ENCODE measurements at places on chromosomes 7 and 10. TPM values are rescaled to one million over a fixed set of nuclear protein-coding genes. Genes with fewer than 3 reads are reported as not detected.

DNA sequence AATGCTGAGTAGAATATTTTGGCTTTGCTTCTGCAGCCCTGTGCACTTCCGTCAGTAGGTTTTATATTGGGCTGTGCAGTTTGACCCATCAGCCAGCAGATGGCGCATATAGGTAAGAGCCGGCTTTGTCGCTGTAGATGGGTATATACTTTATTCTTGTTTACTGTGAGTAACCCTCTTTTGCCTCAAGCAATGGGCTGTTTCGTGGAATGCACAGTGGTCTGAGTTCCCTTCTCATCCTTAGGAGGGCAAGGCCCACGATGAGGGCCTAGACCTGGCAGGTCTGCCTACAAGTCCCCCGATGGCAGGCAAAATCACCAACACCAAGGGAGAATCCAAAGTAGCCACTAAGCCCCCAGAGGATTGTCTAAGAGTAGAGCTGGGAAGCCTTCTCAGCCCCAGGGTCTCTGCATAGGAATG is 1002.9 kb upstream of the KCND2 start:
- DNase-seq: peak; percentile 49

DNA sequence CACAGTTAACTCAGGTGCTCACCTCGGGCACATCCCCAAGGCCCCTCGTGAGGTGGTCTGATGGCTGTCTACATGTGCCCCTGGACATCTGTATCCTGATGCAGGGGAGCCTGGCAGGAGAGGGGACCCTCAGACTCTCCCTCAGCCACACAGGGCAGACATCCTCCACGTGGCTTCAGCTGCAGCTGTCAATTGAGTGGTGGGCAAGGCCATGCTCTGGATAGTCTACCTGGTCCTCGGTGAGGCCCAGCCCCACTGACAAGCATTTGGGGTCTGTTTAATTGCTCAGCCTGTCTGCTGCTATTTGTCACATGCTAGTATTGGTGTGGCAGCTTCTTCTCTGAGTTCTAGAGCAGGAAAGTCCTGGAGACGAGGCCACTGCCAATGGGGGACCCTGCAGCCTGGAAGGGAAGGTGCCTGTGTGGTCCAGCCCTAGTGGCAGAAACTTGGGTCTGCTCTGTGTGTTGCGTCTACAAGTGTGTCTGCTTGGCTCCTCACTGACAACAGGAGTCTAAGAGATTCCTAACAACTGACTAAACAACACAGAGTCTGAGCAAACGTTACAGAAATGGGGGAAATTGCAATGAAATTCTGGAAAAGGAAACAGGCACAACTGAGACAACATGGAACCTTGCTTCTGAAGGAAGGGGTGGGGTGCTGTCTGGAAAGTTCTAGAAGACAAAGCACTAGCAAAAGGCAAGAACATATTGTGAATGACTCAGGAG is 59.3 kb upstream of the IGFBP3 start:
- DNase-seq: peak; percentile 8

AQP1 gene
- total RNA-seq: 4.8 TPM

DNA sequence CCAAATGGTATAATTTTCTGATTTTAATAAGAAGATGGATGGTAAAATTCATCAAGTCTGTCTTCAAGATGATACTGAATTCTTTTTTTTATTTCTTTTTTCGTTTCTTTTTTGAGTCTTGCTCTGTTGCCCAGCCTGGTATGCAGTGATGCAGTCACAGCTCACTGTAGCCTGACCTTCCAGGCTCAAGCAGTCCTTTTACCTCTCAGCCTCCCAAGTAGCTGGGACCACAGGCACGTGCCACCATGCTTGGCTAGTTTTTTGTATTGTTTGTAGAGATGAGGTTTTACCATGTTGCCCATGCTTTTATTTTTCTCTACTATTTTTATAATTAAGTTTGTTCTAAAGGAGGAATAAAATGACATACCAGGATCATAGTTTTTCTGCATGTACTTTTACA is 52.1 kb upstream of the HELLS start:
- no peak for DNase-seq

- no peak for DNase-seq
These were observed 10.3 kb upstream of the RRP12 start for GRCh38 chr10:97411406-97411805.

GRCh38 chr7:23893942-23894891 is 184.2 kb downstream of the STK31 start:
- no peak for DNase-seq

- DNase-seq: no peak
These were observed 18.1 kb downstream of the STRA8 start for GRCh38 chr7:135251496-135252391.

DNA sequence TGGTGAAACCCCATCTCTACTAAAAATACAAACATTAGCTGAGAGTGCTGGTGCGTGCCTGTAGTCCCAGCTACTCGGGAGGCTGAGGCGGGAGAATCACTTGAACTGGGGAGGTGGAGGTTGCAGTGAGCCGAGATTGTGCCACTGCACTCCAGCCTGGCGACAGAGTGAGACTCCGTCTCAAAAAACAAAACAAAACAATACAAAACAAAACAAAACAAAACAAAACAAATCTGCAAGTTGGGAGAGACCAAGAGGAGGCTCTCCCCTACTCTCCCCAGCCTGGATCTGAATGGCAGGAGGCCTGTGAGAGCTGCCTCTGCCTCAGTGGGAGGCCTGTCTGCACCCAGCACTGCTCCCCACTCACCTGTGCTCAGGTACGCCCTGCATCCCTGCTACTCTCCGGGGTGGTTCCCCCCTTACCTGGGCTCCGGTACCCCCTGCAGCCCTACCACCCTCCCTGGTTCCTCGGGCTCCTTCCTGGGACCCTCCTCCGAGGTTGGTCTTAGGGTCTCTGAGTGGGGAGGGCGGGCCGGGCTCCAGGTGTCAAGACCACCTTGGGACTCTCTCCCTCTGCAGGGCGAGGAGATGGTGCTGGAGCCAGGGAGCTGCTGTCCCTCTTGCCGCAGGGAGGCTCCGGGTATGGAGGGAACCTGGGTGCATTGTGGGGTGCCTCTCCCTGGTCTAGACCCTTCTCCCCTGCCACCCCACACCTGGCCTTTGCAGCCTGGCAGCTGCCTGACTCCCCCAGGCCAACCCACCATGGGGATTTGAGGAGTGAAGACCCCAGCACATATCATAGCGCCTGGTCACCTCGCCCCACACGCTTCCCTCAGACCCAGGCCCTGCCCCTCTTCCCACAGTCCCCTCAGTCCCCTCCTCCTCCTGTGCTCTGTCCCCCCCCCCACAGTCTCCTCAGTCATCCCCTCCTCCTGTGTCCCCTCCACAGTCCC is 9.5 kb upstream of the ZNF862 start:
- DNase-seq: no peak

DNA sequence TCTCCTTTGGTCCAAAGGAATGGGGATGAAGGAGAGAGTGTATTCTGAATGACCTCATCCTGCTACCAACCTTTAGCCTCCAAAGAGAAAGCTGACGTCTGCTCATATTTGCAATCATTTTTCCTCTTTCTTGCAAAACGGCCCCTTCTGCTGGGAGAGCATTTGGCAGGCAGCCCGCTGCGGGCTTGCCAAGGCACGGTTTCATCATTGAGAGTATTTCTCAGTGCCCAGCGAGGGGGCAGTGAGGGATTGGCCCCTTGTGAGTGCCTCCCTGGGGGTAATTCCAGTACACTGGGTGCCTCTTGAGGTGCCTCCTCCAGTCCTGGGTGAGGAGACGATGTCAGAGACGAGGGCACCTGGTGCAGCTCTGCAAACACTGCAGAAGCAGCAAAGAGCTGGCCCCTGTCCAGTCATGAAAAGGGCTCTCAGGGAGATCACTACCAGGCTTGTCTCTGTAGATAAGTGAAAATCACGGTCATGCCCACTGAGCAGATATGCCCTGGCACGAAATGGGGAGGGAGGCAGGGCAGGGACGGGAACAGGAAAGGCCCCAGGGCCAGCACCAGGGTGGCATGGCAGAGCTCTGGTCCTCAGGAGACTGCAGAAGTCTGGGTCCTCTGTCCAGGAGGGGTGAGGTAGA is 48.7 kb upstream of the SHH start:
- DNase-seq: peak; percentile 92

DNA sequence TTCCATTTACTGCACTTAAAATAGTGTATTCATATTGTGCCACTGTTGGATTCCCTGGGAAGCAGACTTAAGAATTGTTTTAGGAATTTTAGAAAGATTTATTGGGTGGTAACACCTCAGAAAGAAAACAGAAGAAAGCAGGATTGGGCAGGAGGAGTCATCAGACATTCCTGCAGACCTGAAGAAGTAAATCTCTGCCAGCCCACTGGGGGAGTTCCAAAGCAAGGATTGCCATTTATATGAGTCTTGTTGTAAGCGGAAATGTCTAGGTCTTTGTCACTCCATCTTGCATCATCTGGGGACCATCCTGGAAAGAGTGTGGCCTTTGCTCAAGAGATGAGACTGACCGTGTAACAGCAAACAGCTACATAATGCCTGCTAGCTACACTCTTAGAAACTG is 947.6 kb upstream of the POT1 start:
- no peak for DNase-seq

GRCh38 chr10:89870936-89871335 is 169.5 kb downstream of the KIF20B start:
- DNase-seq: no peak

- no peak for DNase-seq
These were observed 213.1 kb downstream of the CREB5 start for GRCh38 chr7:28625432-28625831.

DNA sequence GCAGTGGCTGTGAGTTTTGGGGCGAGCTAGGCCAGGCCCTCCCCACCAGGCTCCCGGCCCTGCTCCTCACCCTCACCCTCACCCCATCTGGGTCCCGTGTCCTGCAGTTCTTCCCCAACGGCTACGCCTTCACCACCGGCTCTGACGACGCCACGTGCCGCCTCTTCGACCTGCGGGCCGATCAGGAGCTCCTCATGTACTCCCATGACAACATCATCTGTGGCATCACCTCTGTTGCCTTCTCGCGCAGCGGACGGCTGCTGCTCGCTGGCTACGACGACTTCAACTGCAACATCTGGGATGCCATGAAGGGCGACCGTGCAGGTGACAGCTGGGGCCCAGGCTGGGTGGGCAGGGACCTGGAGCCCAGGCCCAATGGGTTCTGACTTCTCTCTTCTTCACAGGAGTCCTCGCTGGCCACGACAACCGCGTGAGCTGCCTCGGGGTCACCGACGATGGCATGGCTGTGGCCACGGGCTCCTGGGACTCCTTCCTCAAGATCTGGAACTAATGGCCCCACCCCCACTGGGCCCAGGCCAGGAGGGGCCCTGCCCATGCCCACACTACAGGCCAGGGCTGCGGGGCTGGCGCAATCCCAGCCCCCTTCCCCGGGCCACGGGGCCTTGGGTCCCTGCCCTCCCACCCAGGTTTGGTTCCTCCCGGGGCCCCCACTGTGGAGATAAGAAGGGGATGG is 4.9 kb downstream of the GNB2 start:
- no peak for DNase-seq

MALRD1 gene
- not detected for total RNA-seq

DNA sequence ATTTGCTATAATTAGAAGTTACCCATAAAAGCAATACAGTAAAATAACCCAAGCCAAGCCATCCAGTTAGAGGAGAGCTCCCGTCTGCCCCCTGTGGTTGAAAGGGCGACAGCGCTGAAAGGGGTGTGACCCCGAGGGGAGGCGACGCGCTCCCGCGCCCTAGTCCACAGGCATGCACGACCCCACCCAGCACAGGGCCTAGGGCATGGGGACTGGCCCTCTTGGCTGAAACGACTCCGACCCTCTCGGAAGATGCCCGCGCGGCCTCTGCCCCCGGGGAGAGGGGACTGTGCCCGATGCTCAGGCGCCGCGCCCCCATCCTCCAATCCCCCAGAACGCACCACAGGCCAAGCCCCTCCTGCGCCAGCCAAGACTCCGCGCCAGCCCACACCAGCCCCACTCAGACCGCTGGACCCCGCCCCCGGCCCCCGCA is 64.0 kb downstream of the CSGALNACT2 start:
- peak; percentile 61 for DNase-seq

LEP gene
- total RNA-seq: not detected

Measured in PC-9 (cell line).